Fibroblast of the conjunctiva (primary cell): ENCODE measurements at places on chromosomes 3 and 15.

DNA sequence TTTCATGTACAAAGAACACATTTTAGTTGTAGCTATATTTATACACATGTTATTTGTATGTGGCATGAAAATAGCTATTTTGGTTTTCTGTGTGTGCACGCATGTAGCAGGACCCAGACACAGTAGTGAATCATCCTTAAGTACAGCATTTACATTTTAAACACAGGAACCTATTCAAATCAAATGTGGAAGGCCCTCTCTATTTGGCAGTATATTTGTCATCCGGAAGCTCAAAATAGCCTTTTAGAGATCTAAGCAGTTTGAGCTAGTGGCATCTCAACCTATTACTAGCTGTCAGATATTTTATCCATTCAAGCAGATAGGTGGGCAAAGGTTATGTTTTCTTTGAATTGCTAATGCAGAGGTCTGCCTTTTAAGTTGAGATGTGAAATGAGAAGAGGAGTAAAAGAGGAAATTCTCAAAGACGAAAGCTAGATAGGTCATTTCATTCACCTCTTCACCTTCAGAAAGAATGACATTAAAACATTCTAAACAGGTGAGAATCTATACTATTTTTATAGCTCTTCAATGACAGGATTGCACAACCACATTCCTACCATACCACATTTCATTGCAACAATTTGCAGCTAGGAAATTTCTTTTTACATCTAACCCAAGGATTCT is 46.3 kb upstream of the TIPARP start:
- no peak for DNase-seq

GRCh38 chr3:96960661-96961330 is 146.4 kb downstream of the EPHA6 start:
- DNase-seq: no peak

DNA sequence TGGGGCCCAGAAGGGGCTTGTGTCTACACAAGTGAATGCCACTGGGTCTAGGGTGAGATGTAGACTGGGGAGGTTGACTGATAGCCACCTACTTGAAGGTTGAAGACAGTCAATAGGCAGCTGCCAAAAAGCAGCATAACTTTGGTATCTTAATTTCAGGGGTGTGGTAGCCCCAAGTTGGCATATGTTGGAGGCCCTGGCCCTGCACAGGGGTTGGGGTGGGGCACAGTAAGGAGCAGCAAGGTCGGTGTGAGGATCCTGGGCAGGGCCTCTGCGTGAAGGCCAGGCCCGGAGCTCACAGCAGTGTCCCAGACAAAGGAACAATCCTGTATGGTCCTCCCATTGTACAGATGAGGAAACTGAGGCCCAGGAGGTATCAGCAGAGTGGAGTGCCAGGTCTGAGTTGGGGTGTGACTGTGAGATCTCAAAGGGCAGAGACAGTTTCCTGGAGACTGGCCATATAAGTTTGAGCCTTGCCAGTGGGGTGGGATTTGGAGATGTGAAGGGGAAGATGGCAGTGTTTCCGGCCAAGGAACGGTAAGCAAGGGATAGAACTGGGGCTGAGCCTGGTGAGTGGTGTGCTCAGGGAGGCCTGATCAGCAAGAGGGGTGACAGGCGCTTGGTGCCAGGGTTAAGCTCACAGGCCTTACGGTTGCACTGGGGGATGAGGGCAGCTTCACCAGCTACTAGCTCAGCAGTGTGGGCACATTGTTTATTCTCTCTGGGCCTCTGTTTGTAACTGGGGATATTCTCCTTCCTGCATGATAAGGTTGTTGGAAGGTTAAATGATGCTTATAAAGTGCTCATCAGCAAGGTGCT is 1.7 kb downstream of the KLHL40 start:
- DNase-seq: no peak

DNA sequence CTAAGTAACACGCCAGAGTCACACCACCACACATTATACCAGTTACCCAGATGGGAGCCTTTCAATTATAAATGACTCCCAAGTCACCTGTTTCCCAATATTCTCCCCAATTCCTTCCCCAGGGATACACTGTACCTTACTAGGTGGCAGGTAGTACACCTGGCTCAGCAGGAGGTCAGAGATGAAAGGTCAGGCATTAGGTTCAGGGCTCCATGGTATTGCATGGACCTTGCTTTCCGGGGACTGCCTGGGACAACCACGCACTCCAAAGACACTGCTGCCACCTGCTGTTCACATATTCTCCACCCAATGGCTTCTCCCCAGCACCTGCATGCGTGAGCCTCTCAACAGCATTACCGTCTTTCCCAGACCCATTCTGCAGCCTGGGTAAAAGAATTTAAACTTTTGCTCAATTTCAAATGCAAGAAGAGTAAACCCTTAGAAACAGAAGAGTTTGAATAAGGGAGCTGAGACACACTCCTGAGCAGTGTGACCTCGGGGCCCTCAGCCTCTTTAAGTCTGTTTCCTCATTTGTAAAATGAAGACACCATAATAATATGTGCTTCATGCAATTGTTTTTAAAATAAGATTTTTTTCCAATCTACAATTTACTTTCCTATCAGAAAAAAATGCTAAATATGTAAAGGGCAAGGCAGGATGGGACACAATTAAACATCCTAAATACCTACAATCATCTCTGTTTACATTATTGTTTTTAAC is 28.0 kb upstream of the LACTB start:
- DNase-seq: peak; percentile 56

GRCh38 chr15:49769225-49769624 is 148.4 kb downstream of the DTWD1 start:
- DNase-seq: no peak

DNA sequence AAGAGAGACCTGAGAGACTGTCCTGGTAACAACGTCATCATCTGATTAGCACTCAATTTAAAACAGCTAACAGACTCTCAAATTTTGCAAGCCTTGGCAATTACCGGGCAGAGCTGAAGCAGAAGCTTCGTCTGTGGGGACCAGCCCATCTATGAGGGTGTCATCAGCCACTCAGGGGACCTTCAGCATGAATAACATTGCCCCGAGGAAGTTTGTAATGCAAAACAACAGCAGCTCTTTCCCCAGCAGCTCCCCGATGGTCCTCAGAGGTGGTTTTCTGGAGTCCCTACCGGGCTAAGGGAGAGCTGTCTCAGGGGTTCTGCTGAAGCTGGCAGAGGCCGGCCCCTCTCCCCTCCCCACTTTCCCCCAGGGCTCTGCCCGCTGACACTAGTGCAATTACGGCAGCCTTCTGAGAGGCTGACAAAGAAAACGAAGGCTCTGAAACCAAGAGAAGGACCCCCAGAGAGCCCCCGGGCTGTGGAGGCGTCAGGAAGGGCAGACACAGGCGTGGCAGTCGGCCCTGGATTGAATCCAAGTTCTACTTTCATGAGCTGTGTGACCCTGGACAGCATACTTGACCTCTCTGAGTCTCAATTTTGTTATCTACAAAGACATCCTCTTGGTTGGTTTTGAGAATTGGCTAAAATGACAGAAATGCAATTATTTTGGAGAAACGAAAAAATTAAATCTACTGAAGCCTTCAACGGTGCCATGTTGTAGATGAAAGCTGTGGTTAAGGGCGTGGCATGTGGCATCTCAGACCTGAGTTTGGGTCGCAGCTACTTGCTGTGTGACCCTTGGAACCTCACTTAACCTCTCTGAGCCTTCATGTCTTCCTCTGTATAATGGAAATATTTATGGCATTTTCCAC is 102.1 kb upstream of the TLE3 start:
- DNase-seq: no peak

DNA sequence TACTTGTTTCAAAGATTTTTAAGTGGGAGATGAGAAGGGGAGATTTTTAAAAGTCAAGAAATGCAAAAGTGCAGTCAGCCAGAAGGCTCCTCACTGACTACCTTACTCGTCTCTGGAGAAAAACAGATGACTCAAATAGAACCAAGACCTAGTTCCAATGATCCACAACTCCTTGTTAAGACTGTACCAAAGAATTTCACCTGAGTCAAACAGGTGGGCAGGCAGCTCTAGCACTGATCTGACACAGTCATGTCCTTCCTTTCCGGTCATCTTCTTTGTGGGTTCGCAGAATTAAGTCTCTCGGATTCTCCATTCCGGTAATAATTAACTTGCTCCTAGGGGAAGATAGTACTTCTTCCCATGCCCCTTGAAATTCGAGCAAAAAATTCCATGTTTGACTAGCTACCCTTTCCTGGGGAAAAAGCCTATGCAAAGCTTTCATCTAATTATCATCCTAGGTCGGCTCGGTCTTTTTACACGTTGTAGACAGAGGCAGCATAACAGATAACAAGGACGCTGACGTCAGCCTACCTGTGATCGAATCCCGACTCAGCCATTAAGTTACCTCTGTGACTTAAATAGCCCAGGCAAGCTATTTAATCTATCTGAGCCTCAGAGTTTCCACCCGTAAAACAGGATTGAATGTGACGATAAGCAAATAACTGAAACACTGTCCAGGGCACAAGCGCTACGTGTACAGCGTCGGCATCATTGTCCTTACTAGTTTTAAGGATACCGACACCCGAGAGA is 758 bp downstream of the SELENOK start:
- no peak for DNase-seq

GRCh38 chr15:88802991-88803240 is 320 bp upstream of the ACAN start:
- DNase-seq: no peak

- DNase-seq: no peak
These were observed 55.2 kb upstream of the ACAN start for GRCh38 chr15:88748081-88748480.

DNA sequence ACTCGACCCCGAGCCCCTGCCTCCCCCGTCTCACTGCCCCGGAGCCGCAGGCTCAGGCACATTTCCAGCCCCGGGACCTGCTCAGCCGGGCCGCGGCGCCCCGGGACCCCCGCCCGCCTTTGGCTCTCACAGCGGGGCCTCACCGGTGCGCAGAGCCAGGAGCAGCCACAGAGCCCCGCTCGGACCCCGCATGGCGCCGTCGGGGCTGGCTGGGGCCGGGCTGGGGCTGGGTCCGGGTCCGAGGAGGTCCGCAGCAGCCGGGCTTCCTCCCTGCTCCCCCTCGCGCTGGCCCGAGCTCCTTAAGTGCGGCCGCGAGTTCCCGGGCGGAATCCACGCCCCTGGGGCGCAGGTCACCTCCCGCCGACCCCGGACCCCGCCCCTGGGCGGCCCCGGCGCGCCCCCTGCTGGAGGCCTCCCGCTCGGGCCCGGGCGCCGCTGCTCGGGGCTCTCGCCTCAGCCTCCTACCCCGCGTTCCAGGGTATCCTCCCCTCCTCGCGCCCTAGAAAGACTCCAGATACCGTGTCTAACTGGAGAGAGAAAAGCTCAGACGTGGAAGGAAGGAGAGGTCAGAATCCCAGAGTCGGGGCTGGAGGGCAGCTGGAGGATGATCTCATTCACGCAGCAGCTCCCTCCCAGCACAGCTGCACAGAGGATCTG is at the start of gene MELTF:
Gene MELTF, minus strand, starts transcription at position 307 of the 657 bp plus-strand sequence. Its CDS starts 115 bp downstream, at position 192.
- DNase-seq: peak; percentile 13

DNA sequence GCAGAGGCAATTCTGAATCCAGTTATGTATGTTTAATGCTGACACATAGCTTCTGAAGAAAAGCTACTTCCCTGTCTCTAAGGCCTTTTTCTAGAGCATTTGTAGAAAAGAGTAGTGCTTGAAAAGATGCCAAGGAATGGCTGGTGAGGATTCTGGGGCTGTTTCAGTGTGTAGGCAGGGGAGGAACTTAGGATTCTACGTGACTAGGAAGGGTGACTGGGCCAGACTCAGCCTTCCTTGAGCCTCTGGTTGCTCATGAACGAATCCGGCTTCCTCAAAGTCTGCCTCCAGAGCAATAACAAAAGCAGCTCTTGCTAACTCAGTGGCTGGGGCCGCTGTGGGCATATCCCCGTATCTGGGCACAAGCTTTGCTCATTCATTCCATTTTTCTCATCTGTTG is 104.8 kb upstream of the WNT5A start:
- DNase-seq: no peak

- DNase-seq: peak; percentile 33
These were observed 2.0 kb downstream of the SMC4 start for GRCh38 chr3:160401291-160402095.

GRCh38 chr15:28265334-28266019 is 56.5 kb downstream of the HERC2 start:
- DNase-seq: no peak

GRCh38 chr3:70861855-70862254 is 549.4 kb upstream of the MDFIC2 start:
- DNase-seq: no peak

- no peak for DNase-seq
These were observed 15.8 kb upstream of the GRM2 start for GRCh38 chr3:51691021-51691420.

DNA sequence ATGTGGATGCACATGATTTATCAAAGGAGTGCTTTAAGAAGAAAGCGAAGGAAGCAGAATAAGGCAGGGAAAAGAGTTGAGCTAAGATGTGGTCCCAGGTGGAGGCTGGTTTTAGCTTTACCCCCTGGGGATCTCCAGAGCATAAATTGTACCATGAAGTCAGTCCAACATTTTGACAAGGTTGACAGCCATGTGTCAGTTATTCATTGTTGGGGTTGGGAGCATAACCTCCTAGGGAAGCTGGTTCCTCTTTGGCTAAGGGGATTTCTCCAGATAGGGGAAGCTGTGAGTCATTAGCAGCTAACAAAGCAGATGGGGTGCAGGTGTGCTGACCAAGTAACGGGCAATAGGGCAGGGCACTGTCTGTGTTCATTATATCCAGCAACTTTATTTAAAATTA is 123.7 kb upstream of the IGSF10 start:
- no peak for DNase-seq

- no peak for DNase-seq
These were observed 102.2 kb upstream of the LPP start for GRCh38 chr3:188051801-188052168.

GRCh38 chr3:180416111-180416594 is 185.8 kb upstream of the TTC14 start:
- no peak for DNase-seq

GRCh38 chr3:159032311-159032710 is 230.5 kb downstream of the MFSD1 start:
- DNase-seq: no peak

DNA sequence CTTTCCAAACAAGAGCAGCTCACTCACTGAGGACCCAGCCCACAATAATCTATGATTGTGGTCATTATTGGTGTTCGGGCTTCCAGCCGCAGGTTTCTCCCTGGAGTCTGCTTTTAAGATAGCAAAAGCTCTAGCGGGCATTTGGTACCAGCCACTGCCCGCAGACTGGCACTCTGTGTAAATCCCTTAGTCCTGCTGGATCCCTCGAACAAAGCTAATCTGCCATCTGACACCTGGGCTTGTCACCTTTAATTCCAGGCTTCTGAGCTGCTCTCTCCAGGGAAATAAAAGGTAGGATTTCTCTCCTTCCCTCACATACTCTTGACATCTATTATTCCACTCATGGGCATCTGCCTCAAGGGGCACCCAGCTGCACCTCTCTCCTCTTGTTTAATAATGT is 158.7 kb downstream of the PDCD6IP start:
- no peak for DNase-seq

- DNase-seq: no peak
These were observed 36.9 kb downstream of the APBA2 start for GRCh38 chr15:28922707-28923012.

GRCh38 chr15:39270221-39270855 is 310.5 kb upstream of the THBS1 start:
- DNase-seq: no peak

DNA sequence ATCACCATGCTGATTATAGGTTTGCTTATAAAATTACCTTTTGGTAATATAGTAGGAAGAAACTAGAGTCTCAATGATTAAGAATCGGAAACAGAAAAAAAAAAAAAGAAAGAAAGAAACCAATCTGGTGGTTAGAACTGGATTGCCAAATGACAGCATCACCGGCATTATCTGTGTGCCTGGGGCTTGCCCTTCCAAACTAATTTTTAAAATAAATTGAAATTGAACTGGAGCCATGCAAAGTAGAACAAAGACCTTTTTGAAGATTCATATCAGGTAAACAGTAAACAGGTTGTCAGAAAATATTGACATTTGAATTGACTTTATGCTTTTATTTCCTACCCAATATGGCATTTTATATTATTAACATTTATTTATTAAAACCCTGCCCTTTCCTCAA is 11.2 kb upstream of the CPB1 start:
- no peak for DNase-seq
